CMK (cell line): ENCODE measurements at places on chromosomes 6 and 20.

DNA sequence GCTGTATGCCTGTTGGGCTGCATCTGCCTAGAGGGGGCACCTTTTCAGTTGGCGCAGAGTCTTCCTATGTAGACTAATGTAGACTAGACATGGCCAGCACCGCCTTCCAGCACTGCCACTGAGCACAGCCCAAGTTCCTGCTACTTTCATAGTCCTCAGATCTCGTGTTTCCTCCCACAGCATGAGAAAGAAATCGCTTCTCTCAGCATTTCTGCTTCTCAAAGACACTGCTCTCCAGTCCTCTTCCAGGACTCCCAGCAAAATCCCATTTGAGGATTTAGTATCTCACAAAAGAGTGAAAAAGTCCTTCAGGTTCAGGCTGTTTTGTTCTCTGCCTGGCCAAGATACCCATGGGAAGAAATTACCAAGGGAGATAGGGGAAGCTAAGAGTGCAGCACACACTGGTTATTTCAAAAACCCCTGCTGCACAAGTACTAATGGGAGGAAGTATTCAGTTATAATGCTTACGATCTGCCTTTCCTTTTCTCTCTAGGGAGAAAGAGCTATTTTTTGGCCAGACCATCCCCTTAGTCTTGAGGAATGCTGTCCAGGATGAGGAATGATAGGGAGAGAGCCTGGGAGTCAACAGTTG, 35.7 kb downstream of the OGFRL1 start:
- DNase-seq: no peak

- no peak for DNase-seq
Measured at GRCh38 chr20:46774236-46774635, 64.8 kb downstream of the SLC2A10 start.

GRCh38 chr6:95923518-95923917, 92.3 kb upstream of the FUT9 start:
- no peak for DNase-seq

- DNase-seq: no peak
Measured at GRCh38 chr20:43375591-43375990, 82.1 kb upstream of the SRSF6 start.

GRCh38 chr20:6178537-6178936, 55.7 kb upstream of the FERMT1 start:
- DNase-seq: no peak

- DNase-seq: no peak
Measured at GRCh38 chr20:5890773-5891441, 59.4 kb downstream of the TRMT6 start.

DNA sequence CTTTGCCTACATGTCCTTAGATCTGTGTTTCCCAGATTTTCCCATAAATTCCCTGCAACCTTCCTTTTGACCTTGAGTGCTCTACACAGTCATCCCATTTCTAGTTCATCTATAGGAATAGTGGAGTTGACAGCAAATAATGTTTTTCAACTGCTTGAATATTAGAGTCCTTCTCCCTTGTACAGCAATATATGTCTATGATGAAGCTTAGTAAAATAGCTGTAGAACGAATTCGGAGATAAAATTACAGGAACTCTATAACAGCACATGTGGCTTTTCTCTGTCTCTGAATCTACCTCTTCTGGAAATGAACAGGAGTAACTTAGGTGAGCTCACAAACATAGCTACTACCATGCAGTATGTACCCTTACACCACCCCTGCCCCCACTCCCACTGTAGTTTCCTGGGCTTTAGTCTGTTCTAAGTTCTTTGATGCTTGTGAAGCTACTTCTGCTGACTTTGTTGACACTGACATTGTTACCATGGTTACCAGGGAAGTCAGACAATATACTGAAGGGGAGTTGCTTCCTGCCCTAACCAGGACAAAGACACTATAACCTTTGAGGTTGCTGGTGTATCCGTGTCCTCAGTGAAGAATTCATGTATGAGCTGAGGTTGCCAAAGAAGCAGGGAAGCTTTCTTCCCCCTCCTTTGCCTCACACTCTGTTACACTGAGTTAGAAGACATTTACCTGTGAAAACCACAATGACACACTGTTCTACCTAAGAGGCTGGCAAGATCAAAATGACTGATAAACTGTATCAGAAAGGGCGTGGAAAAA, 35.8 kb upstream of the SHLD1 start:
- peak; percentile 24 for DNase-seq

- DNase-seq: no peak
Measured at GRCh38 chr6:33156561-33156960, 35.7 kb downstream of the COL11A2 start.

DNA sequence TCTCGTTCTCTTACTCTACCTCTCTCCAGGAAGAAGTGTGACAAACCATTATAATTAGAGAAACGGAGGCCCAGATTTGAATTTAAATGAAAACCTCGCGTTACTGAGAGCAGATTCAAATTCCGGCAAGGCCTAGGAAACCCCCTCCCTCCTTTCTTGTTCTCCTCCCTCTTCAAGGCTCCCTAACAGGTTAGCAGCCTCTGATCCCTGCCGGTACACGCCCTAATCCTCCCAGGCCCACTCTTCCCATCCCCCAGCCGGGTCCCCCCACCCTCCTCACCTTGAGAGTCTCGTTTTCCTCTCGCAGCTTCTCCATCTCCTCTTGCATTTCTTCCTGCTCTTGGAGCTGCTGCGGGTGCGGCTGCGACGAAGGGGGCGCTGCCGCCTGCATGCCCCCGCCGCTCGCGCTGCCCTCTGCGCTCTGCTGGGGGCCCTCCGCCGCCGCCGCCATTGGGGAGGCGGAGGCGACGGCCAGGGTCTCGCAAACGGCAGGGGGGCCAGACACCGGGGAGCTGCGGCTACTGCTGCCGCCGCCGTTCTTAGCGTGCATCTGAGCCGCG, 3.8 kb downstream of the MTCL3 start:
- no peak for DNase-seq

DNA sequence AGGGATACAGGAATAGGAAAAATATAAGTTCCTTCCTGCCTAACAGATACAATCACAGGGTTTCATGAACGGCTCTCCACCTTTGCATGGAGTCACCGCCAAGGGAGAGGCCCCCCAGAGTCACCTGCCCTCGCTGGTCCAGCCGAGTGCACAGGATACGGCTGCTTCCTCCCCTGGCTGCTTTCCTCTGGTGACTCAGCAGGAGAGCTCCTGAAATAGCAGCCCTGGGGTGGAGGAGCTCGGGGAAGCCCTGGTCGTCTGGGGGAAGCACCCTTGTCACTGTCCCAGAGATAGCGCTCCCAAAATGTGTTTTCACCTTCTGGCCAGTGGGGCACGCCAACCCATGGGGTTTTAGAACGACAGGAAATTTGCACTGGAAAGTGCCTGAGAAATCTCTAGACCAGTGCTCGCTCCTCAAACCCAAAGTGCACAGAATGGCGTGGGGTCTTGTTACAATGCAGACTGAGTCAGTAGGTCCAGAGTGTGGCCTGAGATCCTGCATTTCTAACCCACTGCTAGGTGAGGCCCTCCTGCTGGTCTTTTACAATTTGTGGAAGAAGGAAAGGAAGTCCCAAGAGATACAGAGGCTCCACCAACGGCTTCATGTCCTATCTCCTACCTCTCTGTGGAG, 35.9 kb upstream of the FAM50B start:
- no peak for DNase-seq

DNA sequence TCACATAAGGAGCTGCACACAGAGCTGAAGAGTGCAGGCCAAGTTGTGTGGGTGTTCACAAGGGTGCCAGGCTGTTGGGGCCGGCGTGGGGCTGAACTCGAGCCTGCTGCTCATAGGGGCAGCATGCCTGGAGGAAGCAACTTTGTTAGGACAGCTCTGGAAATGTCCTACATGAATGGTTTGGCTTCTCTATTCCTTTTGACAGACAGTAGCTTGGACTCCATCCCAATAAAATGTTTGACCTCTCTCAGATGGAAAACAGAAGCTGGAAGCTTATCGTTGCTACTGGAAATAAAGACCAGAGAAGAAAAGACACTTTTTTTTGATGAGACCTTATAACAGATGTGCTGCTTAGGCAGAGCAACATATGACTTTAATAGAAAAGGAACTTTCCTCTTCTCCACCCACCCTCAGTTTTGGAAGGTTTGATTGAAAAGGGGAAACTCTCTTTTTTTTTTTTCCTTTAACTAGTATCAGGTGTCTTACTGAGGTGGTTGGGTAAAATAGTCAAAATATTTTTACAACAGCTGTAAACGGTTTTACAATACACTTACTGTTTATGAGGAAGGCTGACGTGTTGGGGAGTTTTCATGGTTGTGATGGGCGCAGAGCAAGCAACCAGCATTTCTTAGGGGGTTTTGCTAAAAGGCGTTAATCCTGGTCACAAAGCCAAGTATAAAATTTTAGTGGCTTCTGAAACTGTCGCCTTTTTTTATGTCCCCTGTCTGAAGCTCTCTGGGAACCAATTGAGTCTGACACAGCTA, 80.7 kb upstream of the EEF1E1 start:
- DNase-seq: no peak

DNA sequence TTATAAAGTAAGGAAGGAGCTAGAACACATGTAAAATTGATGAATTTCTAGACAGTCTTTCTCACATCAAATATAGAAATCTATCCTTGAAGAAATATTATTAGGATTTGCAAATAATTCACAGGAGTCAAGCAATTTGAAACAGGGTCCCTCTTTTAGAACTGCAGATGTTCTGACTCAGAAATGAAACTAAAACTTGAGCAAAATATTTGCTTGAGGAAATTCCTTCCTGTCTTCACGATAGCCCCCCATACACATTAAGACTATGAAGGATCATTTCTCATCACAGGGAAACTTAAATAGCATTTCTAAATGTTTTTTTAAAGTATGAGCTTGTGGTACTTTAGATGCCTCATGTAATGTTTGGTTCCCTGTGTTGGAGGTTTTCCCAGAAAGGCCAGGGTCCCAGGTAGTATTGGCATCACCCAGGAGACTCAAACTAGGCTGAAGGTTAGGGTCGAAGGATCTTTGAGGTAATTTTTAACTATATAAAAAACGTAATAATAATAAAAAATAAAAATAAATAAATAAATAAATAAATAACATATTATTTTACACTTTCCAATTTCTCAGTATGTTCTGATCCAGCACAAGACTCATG, 144.0 kb upstream of the TBX18 start:
- no peak for DNase-seq

DNA sequence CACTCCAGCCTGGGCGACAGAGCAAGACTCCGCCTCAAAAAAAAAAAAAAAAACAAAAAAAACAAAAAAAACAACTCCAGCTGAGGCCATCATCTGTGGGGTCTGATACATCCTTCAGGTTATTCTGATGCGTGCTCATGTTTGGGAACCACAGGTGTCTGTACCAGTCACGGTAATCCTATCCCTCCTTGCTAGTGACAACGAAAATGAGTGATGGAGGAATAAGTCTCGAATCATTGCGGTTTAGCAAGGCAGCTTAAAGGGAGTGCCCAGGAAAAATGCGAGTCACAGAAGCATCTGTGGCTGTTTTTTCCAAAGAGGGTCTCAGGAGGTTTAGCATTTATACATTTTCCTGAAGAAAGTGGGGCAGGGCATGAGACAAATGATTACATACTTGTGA, 48.8 kb downstream of the MCUR1 start:
- DNase-seq: no peak

GRCh38 chr6:37809197-37809543, 10.4 kb upstream of the ZFAND3 start:
- DNase-seq: no peak

DNA sequence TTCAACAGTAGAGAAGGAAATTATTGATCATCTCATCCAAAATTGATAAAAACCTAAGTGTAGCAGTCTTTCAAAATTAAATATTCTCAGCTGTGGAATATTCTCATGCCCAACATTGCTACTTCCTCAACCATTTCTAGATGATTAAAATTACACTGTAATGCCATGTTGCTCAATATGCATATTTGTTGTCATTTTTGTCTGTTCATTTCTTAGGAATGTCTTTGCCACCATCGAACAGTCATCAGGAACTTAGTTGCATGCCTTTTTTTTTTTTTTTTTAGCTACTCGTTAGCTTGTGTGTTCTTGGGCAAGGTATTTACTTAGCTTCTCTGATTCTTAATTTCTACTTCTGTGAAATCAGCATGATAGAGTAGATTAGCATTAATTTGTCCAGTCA, 188.6 kb downstream of the DTNBP1 start:
- DNase-seq: no peak

GRCh38 chr6:106546691-106547414, 82.4 kb downstream of the RTN4IP1 start:
- DNase-seq: no peak

- DNase-seq: no peak
Measured at GRCh38 chr6:122754191-122754731, 25.3 kb upstream of the FABP7 start.

- no peak for DNase-seq
Measured at GRCh38 chr6:69386426-69386825, 410.4 kb downstream of the LMBRD1 start.

GRCh38 chr6:160088784-160089533, 32.7 kb upstream of the SLC22A1 start:
- DNase-seq: no peak

DNA sequence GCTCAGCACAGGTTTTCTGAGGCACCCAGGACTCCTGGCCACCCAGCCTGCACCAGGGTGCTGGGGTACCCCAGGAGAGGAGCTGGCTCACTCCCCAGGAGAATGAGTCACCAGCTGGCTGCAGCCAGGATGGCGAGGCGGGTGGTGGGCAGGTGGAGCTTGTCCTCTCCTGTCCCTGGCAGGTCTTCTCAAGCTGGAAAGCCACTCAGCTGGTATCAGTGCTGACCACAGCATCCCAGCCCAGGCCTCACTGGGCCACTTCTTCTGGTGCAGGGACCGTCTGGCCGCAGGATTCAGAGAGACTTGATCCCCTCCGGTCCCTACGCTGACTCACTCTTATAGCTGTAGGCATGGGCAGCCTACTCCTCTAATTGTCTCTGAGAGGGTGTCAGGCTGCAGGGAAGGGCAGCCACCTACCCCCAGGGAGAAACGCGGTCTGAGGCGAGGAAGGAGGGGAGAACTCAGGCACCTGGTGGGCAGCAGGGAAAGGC, 22.2 kb downstream of the TFEB start:
- DNase-seq: no peak

DNA sequence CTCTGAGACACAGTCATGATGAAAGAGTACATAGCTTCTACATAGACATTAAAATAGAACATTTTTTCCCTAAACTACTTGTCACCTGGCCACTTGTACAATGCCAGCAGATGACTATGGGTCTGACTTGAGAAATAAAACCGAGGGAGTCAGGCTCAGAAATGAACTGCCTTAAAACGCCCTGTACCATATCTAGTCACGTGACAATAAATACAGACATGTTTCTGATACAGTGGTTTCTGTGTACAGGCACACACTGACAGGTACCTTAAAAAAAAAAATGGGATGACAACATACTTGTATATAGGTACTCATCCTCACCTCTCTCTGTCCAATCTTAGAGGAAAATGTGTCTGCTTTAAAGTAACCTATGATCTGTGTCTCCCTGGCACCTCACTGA, 144.1 kb downstream of the SH3BGRL2 start:
- no peak for DNase-seq

- no peak for DNase-seq
Measured at GRCh38 chr20:19730706-19731105, 27.4 kb upstream of the RIN2 start.

DNA sequence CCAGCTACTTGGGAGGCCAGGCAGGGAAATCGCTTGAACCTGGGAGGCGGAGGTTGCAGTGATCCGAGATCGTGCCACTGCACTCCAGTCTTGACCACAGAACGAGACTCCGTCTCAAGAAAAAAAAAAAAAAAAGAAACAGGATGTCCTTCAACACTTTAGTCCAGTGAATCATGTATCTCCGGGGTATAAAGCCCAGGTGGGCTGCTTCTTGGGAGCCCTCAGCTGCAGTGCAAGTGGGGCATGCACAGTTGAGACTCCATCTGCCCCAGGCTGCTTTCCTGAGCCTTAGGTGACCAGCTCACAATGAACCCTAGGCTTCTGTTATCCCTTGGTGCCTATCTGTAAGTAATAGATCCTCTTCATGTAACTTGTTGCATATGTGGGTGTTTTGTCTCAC, 187.1 kb upstream of the RNF24 start:
- DNase-seq: no peak
